ENCODE measurements at places on chromosomes 6 and 20.

DNA sequence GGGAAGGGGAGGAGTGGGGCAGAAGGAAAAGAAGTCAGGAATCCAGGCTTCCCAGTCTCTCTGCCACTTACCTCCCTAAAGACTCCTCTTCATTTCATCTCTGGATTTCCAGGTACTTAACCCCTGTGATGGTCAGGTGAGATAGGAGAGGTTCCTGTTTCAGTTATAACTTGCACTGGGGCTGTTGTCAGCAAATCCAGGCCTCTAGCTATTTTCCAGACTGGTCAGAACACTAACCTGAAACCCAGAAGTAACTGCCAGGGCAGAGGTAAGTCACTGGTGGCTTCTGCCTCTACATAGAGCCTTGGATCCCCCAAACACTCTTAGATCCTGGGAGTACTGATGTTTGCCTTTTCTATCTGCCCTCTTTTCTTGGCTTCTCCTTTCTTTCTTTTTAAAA is 233.5 kb upstream of the TAB2 start:
- DNase-seq = no peak

GRCh38 chr6:36119209-36119608 is 11.1 kb upstream of the MAPK13 start:
- no peak for DNase-seq

DNA sequence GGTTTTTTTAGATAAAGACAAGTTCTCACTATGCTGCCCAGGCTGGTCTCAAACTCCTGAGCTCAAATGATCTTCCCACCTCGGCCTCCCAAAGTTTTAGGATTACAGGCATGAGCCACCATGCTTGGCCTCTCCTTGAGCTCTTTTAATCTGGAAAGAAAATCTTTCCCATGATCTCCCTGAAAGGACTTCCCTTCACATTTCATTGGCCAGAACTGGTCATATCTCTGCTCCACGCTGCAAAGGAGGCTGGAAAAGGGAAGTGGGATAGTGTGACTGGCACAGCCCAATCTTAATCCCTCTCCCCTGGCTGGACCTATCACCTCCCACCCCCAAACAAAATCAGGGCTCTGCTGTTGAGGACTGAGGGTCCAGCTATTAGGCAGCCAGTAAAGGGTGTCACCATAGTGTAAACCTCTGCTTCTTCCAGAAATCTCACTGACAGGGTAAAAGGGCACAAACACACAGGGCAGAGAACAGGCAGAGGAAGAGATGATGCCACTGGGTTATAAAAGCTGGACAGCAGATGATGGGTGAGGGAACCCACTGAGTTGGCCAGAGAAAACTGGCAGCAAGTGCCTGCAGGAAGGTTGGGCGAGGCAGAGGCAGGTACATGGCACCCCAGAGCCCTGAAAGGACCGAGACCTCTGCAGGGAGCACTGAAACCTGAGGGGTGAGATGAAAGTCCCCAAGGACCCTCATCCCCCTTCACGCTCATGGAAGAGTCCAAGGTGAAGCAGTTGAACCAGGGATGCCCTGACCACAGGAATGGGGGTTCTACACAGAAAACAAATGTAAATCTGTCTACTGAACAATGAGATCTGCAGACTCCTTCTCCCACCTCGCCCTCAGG is 83.1 kb upstream of the PTPN1 start:
- DNase-seq = no peak

GRCh38 chr20:47557791-47558190 is 56.1 kb downstream of the NCOA3 start:
- no peak for DNase-seq

DNA sequence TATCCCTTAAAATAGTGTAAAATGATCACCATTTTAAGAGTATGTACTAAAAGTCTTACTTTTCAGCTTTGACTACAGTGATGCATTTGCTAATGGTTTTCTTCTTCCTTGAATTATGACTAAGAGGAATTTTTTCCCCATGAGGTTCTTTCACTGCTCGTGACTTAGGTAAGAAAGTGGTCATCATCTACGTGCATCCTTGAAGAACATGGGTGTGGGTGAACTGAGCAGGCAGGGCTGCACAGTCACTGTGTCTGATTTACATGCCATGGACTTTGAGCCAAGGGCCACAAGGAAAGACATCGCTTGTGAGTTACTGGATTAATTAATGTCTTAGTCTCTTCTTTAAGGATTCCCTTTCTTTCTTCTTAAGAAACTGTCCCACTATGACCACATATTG is 33.3 kb downstream of the NQO2 start:
- no peak for DNase-seq

GRCh38 chr6:44074439-44074812 is 52.8 kb downstream of the MRPL14 start:
- DNase-seq = no peak

DNA sequence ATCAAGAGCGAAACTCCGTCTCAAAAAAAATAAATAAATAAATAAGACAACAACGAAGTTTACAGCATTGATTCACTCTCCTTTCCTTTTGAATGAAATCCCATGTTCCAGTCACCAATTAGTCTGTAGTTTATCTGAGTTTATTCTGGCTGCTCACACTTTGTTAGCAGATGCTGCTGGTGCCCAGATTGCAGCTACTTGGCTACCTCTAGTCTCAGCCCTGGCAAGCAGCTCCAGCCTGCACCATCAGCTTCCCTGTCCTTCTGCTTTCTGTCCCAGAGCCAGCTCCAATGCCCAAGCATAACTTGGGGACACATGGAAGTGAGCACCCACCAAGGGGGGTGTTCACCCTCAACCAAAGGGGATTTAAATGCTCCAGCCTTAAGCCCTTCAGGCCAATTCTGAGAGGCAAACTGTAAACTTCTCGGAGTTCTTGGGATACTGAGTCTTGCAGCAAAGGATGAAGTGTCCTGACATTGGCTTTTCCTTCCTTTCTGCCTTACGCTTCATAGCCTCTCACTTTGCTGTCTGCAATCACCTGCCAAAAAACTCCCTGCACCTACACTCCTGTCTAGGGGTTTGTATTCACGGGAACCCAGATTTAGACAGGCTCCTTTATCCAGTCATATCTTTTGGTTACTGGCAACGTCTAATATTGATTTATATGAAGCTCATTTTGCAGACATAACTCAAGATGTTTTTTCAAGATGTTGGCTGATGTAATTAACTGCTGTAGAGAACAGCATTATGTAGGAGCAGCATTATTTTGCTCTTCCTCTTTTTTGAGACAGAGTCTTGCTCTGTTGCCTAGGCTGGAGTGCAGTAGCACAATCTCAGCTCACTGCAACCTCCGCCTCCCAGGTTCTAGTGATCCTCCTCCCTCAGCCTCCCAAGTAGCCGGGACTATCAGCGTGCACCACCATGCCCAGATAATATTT is 9.8 kb upstream of the TASP1 start:
- no peak for DNase-seq

DNA sequence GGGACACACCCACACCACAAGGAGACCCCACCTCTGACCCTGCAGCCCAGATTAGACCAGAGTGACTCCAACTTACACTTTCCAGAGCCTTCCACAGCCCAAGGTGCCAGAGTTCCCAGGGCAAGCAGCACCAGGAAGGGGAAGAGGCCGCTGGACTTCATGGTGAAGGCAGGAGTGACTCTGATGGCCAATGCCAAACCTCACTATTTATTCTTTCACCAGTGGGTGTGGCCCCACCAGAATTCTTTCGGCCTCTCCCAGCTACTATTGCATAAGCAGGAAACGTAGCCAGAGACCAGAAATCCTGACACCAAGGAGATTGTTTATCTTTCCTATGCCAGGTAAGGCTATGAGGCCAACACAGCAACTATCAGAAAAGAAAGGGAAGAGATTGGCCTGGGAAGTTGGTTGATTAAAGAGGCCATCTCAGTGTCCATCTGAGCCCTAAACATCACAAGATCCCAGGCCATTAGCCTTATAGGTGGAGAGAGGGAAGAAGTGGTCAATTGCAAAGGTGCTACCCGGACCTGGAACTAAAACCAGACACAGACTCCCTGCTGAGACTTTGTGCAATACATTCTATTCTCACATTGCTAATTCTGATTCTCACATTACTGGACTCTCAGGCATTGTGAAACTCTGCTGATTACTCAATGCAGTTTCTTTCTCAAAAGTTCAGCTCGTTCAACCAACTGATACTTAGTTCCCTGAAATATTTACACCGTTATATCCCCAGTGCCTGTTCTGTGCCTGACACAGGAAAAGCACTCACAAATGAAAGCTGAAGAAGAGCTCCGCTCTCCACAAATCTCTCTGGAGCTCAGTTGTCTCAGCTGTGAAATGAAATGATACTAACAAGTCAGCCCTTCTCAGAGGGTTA is at the start of gene SLPI:
SLPI (minus strand) TSS at position 182 of the 880 bp plus-strand sequence; CDS start at position 161, 21 bp downstream.
- peak; percentile 10 for DNase-seq

GRCh38 chr6:87196275-87196842 is 41.0 kb downstream of the ZNF292 start:
- DNase-seq = no peak

DNA sequence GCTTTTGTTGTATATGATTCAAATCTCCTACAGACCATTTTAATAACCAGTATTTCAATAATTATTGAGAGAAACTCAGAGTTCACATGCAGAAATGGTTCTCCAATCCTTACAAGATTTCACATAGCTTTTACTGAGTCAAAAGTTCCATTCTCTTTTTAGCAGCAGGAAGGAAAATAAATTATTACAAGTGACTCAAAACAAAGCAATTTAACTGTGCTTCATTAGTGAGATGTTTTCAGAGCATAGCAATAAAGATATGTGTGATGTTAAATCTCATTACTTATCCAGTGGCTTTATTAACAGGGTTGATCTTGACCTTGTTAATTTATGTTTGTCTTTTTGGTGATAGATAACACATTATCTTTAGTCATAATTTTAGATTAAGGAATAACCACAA is 22.0 kb downstream of the KIF13A start:
- no peak for DNase-seq

GRCh38 chr6:74720923-74721322 is 484.9 kb downstream of the COL12A1 start:
- DNase-seq = no peak

DNA sequence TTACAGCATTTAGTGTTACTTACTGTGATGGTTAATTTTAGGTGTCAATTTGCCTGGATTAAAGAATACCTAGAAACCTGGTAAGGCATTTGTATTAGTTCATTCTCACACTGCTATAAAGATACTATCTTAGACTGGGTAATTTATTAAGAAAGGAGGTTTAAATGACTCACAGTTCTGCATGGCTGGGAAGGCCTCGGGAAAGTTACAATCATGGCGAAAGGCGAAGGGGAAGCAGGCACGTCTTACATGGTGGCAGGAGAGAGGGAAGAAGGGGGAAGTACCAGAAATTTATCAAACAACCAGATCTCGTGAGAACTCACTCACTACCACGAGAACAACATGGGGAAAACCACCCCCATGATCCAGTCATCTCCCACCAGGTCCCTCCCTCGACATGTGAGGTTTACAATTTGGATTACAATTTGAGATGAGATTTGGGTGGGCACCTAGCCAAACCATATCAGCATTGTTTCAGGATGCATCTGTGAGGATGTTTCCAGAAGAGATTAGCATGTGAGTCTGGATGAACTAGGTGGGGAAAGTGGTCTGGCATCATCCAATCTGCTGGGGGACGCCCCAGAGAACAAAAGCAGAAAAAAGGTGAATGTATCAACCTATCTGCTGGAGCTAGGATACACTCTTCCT is 76.8 kb downstream of the MKKS start:
- DNase-seq = no peak

DNA sequence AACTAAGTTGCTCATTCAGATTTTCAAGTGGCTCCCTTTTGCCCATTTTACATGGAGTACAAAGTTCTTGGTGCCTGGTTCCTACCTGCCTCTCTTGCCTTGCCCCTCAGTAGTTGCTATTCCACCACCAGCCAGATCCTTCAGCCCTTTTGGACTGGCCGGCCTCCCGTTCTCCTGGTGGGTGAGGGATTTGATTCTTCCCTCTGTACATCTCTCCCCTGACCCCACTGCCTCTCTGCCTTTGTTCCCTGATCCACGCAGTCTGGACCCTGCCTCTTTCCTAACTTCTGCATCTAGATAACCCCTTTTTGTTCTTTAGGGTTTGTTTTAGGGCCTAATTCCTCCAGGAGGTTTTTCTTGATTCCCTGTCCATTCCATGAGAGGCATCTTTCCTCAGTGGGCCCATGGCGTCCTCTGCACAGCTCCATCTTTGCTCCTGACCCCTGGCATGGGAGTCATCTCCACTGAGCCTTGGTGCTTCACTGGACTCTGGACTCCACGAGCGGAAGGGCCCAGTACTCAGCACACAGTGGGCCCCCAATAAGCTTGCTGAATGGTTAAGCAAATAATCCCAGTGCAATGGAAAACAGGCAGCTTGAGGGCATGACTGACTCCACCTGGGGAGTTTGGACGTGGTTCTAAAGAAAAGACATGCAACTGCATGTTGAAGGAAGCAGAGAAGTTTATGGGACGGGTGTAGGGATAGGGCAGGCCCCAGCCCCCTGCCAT is 309.3 kb upstream of the SUPT3H start:
- DNase-seq = no peak

DNA sequence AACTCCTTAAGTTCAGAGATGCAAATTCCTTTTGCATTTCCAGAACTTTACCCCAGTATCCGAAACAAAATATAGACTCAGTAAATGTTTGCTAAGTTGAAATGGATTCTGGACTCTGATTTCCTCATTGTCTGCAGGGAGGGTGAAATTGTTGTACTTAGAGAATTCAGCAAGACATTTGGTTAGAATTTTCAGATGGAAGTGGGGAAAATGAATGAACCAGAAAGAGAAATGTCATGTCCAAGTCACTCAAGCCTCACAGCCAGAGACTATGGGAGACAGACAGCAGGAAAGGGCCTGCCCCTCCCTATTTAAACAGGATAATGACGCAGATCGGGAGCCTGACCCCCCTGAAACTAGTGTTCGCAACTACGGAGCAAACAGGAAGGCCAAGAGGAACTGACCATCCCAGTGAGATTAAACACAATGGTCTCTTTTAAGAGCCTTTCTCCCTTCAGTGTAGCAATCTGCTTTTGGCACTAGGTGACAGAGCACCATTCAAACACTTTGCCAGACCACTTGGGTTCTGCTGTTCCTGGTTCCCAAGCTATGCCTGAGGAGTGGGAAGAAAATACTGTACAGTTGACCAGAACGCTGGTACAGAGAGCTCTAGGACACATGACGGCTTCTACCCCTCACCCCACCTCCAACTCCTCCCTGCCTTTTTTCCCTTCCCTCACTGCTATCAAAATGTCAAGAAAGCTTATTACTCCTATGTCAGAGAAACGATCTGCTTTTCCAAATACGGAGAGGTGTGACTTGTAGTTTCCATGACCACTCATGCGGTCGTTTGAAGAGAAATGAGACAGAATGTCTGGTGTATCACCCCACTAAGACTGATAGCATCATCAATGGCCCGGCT is 13.7 kb downstream of the NEDD9 start:
- no peak for DNase-seq

DNA sequence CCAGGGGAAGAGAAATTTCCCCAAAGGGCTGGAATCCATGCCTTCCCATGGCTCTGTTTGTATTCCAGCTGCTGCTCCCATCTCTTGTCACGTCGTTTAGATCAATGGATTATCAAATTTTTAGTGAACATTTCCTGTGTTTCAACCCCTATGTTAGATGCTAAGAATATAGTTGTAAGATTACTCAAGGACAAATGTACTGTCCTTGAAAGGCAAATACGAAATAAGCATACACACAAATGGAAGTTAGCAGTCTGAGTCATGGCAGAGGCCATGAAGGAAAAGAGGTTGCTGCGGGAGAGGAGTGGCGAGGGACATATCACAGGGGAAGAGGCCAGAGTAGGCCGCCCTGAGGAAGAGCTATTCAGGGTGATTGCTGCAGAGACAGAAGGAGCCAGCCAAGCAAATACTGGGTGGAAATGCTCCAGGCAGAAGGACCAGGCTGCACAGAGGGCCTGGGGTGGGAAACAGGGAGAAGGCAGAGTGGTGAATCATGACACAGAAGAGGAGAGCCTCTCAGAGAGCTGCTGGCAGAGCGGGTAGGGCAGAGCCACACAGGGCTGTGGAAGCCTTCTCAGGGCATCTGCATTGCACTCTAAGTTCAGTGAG is 219.2 kb upstream of the LRFN2 start:
- no peak for DNase-seq
